ENCODE measurements at places on chromosomes 12 and 14.

DNA sequence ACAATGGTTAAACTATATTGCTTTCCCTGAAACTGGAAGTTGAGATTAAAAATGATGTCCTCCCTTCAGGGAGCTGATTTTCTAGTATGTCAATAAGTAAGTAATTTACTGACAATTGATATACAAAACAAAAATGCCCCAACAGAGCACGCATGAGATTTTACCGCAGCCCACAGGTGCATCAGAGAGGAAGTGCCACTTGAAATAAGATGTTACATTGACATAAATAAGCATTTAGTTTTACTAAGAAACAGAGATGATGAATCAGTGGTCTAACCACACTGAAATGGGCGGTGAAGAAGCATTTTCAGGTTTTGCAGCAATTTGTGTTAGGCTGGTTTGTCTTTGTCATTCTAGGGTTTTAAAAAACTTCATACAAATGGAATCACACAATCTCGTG is 8.8 kb upstream of the CLECL1 start:
- DNase-seq = peak; percentile 89

DNA sequence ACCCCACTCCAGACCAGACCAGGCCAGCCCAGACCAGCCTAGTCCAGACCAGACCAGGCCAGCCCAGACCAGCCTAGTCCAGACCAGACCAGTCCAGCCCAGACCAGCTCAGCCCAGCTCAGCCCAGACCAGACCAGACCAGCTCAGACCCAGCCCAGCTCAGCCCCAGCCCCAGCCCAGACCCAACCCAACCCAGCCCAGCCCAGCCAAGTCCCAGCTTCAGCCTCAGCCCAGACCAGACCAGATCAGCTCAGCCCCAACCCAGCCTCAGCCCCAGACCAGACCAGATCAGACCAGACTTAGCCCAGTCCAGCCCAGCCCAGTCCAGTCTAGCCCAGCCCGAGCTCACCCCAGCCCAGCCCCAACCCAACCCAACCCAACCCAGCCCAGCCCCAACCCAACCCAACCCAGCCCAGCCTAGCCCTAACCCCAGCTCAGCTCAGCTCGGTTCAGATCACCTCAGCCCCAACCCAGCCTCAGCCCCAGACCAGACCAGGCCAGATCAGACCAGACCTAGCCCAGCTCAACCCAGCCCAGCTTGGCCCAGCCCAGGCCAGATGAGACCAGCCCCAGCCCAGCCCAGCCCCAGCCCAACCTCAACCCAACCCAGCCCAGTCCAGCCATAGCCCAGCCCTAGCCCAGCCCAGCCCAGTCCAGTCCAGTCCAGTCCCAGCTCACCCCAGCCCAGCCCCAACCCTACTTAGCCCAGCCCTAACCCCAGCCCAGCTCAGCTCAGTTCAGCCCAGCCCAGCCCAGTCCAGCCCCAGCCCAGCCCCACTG is 204.7 kb downstream of the BCL11B start:
- no peak for DNase-seq

DNA sequence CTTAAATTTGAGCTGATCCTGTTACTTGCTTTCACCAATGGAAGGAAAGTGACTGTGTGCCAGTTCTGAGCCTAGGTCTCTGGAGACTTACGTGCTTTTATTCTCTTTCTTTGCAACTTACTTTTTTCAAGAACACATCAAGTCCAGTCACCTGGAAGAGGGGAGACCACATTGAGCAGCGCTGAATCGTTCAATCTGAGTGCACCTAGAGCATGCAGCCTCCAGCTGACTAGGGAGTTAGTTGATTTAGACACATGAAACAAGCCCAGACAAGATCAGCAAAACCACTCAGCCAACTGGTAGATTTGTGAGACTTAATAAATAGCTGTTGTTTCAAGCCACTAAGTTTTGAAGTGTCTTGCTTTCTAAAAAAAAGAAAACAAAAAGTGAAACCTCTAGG is 1014.8 kb upstream of the FBXO33 start:
- no peak for DNase-seq

DNA sequence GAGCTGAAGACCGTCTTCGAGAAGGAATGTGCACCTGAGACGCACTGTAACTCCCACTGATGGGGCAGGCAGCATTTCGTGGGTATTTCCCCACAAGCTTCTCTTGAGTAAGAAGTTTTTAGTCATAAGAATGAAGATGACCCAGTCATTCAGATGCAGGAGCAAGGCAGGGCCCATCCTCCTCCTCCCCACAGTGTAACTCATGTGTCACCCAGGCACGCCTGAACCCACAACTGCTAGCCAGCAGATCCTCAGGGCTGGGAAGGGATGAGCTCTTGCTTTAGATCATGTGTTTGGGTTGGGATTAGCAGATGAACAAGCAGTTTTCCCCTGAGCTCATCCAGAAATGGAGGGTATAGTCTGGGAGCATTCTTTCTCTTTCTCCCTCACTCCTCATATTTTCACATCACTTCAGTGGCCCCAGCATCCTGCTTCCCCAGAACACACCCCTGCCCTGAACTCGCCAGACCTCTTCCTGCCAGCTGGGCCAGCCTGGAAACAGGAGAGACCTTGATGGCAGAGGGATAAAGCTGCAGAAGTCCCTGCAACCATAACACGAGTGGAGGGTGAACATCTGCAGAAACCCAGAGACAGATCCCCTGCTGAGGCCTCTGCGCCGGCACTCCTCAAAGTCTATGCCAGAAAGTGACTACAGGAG is 73.3 kb downstream of the B4GALNT3 start:
- no peak for DNase-seq

GRCh38 chr12:115394496-115395220 is 710.7 kb upstream of the TBX3 start:
- no peak for DNase-seq

GRCh38 chr12:14635776-14636175 is 60.6 kb downstream of the GUCY2C start:
- no peak for DNase-seq

GRCh38 chr14:80930095-80930494 is 11.4 kb downstream of the CEP128 start:
- no peak for DNase-seq

DNA sequence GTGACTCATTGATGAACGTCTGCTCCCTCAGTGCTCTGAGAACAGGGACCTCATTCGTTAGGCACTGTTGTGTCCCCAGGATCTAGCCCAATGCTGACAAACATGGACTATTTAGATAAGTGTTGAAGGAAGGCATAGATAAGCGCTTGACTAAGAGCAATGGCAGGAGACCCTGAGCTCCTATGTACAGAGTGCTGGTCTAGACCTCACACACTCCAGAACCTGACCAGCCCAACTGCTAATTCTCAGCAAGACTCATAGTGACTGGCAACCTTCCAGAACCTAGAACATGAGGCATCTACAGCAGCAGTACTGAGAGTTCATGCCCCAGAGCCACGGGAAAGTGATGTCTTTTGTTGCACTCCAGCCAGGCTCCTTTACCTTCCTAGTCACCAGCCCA is 69.2 kb downstream of the CRACR2A start:
- no peak for DNase-seq

DNA sequence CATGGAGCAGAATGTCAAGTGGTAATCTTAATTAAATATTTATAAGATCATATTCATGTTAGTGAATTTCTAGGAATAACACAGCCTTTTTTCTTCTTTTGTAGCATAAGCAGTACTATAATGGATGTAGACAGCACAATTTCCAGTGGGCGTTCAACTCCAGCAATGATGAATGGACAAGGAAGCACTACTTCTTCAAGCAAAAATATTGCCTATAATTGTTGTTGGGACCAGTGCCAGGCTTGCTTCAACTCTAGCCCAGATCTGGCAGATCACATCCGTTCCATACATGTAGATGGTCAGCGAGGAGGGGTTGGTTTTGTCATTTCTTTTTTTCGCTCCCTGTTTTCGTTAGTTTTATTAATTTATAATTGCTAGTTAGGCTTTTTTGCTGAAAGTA is 23.1 kb downstream of the AEBP2 start:
- DNase-seq = no peak
